Activated CD4-positive, alpha-beta T cell treated with anti-CD3 and anti-CD28 coated beads, Interleukin-2, amount 10 ng/mL, durations not matched to agents 24 days and 14 days (primary cell): ENCODE measurements at places on chromosomes 1 and 21. TPM values are rescaled to one million over a fixed set of nuclear protein-coding genes. Genes with fewer than 3 reads are reported as not detected.
A peak's percentile ranks its signal among the peaks of the same experiment; 100 is the strongest.

Gene FGR
- 0.19 and 0.21 TPM in 2 replicates for total RNA-seq

- H3K4me1 ChIP-seq: peaks cover 9% of the 10 kb centered on the region
- H3K27ac ChIP-seq: no peak overlapping the region
- DNase-seq: peak; percentile 73
- H3K4me3 ChIP-seq: no peak overlapping the region
- H3K27me3 ChIP-seq: peaks cover 6% of the 10 kb centered on the region
These were observed 4.1 kb upstream of the AHCYL1 start for GRCh38 chr1:109980324-109981003.

- DNase-seq: no peak
- peaks cover 2% of the 10 kb centered on the region for H3K27me3 ChIP-seq
These were observed 739 bp upstream of the NUP133 start for GRCh38 chr1:229508823-229509337.

DNA sequence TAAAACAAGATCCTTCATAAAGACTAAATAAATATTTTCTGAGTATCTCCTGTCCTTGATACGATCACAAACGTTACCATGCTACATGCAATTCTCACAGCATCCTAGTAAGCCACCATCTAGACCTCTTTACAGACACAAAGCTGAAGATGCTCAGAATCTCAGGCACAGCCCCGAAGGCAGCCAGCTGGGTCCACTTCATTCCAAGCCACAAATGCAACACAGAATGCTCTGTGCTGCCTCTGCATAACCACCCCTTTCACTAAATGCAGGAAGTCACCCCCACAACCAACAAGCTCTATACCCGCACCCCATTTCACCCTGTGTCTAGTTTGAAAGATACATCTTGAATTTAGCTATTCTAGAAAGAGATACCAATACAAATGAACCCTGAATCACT, 12.9 kb downstream of the RCAN1 start:
- H3K27ac ChIP-seq: no peak overlapping the region
- no peak for DNase-seq
- H3K4me1 ChIP-seq: no peaks in the 10 kb centered on the region
- no peaks in the 10 kb centered on the region for H3K36me3 ChIP-seq
- no peak overlapping the region for H3K4me3 ChIP-seq
- peaks cover 8% of the 10 kb centered on the region for H3K27me3 ChIP-seq

DNA sequence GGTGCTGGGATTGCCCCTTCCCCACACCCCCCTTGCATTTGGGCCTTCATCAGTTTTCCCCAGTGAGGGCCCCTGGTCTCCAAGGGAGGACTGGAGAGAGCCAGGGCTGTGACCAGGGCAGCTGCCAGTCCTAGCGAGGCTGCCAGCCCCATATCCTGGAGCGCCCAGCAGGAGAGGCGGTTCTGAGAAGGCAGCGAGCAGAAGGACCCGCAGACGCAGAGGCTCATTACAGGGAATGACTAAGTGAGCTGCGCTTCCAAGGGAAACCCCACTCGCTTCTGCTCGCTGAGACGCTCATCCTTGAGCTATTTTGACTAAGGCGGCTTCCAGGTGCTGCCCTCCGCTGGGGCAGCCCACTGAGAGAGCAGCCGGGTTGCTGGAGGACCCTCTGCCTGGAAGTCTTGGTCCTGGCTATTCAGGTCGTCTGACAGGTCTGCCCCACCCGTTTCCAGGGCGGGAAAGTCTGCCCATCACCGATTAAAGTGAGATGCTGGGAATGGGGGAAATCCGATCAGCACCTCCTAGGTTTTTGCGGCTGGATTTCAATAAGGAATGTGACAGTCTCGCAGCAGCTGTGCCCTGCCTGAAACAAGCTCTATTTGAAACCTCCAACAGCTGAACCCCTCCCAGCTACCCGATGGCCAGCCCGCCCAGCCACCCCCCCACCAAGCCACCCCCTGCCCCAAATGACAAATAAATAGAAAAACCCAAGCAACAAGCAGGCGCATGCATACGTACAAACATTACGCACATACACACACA, 2.8 kb downstream of the KCNN3 start:
- no peak overlapping the region for H3K27ac ChIP-seq
- H3K4me3 ChIP-seq: no peak overlapping the region
- peaks cover 32% of the 10 kb centered on the region for H3K27me3 ChIP-seq

DNA sequence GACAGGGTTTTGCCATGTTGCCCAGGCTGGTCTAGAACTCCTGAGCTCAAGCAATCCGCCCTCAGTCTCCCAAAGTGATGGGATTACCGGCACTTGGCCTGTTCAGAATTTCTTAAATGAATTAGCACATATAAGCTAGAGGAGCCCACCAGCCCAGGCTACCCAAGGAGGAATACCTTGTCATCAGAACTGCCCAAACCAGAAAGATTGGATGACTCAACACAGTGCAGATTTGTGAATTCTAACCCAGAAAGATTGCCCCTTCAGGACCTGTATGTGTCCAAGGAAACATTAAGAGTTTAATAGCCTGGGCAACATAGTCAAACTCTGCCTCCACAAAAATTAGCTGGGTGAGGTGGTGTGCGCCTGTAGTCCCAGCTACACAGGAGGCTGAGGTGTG, 14.0 kb upstream of the LIN9 start:
- no peaks in the 10 kb centered on the region for H3K36me3 ChIP-seq
- H3K27ac ChIP-seq: no peak overlapping the region
- DNase-seq: no peak
- H3K27me3 ChIP-seq: peaks cover 10% of the 10 kb centered on the region
- no peak overlapping the region for H3K4me3 ChIP-seq
